GM04503 (cell line): ENCODE measurements at places on chromosomes 7 and 10.

DNA sequence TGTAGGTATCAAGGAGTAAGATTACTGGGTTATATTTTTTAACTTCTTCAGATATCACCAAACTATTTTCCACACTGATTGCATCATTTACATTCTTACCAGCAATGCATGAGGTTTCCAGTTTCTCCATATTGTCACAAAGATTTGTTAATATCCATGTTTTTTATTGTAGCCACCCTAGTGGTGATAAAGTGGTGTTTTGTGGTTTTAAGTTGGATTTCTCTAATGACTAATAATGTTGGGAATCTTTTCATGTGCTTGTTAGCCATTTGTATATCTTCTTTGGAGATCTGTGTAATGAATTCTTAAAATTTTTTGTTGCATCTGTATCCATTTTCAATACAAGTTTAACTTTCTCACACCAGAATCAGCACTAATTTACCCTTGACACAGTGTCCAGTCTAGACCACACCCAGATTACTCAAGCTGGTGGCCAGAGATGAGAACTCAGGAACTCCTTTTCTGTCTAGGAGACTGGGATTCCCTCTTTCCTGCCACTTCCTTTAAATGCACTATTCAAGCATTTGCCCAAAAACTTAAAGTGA lies 67.0 kb upstream of the PLXDC2 start:
- peak; percentile 1 for DNase-seq

- DNase-seq: no peak
Observed at GRCh38 chr7:23449941-23450340, 20.4 kb downstream of the IGF2BP3 start.

- no peak for DNase-seq
Observed at GRCh38 chr7:138857728-138858127, 59.7 kb upstream of the ATP6V0A4 start.

GRCh38 chr10:64101606-64102263 lies 580.5 kb downstream of the REEP3 start:
- no peak for DNase-seq

DNA sequence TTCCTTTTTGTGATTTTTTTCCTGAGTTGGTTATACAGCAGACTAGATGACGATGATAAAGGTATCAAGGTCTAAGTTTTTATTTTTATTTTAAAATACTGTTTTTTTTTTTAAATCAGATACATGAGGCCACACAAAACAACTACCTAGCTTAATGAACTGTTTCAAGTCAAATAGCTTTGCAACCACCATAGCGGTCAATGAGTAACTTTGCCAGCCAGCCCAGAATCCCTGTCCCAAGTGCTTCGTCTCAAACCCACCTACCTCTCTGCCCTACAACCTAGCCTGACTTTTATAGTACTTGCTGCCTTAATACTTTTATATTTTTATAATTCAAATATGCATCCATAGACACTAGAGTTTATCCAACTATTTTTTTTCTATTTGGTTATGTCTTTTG lies 676.5 kb downstream of the NRG3 start:
- no peak for DNase-seq

DNA sequence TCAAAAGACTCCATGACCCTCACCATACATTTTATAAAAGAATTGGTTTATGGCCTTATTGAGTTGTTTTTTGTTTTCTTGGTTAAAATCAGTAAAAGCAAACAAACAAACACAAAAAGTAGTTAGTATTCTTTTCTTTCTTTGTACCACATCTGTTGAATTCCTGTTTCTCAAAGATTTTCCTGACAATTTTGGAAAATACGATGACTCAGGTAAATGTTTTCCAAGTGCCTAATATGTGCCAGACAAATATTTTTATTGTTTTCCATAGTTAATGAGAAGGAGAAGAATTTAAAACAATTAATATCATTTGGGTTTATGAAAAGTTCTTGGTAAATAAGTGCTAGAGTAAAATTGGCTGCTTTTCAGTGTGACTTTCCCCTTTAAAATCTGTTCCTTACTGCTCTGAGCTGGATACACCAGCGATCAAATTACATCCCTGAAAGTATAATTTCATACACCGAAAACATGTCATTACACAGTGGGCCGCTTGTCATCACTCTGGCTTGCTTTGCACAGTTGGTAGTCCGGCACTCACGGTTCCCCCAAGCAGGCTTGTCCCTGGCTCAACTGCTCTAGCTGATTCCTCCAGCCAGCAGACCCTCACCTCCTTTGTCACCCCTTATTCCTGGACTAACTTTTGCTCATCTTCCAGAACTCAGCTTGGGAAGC lies 80.5 kb downstream of the TBXAS1 start:
- peak; percentile 18 for DNase-seq

GRCh38 chr10:71432101-71432905 lies 35.6 kb downstream of the CDH23 start:
- DNase-seq: no peak

GRCh38 chr10:84397735-84398144 lies 69.4 kb downstream of the CCSER2 start:
- DNase-seq: no peak

- peak; percentile 8 for DNase-seq
Observed at GRCh38 chr10:3622845-3623621, 162.0 kb downstream of the KLF6 start.

DNA sequence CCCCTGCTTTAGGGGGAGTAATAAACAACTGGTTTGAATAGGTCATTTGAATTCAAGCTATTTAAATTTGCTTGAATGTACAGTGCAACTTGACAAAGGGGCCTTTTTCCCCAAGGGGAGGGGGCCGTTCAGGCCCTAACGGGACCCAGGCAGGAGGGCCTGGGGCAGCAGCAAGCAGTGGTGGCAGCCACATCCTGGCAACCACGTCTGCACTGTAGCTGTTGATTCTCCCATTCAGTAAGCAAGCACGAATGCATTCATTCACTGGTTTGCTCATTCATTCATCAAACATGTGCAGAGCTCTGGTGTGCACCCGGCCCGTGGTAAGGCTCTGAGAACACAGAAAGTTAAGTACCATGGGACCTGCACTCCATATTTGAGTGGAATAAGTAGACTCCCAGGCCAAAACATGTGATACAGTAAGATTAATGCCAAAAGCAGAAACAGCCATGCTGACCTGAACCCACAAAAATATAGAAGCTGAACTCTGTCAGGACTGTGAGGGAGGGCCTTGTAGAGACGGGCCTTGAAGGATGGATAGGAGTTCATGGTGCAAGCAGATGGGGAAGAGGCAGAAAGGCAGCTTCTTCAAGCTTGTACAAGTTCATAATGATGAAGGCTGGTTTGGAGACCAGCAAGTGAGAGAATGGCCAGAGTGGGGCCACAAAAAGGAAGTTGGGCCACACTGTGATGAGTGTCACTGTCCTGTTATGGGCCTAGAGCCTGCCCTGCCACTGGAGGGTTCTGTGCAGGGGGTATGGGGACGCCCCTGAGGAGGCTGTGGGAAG lies 29.3 kb upstream of the C10orf53 start:
- no peak for DNase-seq

GRCh38 chr7:44043902-44044301 lies 600 bp upstream of the DBNL start:
- DNase-seq: no peak

- no peak for DNase-seq
Observed at GRCh38 chr10:67308912-67309311, 383.1 kb downstream of the LRRTM3 start.

DNA sequence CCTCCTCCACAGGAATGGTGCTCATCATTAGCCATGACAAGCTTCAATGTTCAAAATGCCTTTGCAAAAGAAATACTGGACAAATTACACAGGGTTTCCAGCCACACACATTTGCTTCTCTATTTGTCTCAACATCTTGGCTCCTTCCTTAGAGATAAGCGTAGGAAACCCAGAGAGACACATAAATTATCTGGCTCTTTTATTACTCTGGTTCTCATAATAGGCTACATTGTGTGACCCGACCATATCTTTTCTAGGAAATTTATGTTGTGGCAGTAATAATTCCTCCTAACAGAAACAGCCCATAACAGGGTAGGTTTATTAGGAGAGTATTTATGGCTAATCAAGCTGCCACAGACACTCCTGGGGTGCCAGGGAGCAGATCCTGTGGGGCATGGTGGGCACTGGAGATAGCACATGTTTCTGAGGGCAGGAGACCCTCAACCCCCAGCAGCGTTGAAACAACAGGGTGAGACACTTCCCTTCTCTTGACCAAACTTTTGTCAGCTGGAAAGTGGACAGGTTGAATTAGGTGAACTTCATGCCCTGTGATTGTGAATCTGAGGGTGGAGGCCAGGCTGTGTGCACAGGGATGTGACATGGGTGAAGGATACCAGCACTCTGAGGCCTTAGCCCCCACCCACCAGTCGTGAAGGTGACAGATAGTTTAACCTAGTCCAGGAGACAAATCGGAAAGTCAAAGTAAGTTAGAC lies 295.9 kb upstream of the ZNF32 start:
- no peak for DNase-seq

- no peak for DNase-seq
Observed at GRCh38 chr10:48523820-48524758, 80.8 kb downstream of the ARHGAP22 start.

DNA sequence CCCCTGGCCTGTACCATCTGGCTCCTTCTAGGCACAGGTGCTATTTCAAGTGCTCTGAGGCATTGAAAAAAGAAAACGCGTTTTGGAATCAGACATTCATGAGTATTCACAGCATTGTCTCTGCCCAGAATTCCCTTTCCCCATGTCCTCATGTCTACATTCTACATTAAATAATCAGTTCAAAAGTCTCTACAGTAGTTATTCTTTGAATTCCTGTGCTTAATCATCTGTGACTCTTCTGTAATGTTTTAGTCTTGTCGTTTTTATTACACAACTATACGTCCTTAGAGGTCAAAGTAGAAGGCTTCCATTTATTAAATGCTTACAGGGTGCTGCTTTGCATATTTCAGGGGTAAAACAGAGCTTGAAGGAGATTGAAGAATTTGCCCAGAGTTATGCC lies 95.7 kb downstream of the BICC1 start:
- DNase-seq: no peak

GRCh38 chr7:155979994-155980393 lies 167.7 kb upstream of the SHH start:
- no peak for DNase-seq

DNA sequence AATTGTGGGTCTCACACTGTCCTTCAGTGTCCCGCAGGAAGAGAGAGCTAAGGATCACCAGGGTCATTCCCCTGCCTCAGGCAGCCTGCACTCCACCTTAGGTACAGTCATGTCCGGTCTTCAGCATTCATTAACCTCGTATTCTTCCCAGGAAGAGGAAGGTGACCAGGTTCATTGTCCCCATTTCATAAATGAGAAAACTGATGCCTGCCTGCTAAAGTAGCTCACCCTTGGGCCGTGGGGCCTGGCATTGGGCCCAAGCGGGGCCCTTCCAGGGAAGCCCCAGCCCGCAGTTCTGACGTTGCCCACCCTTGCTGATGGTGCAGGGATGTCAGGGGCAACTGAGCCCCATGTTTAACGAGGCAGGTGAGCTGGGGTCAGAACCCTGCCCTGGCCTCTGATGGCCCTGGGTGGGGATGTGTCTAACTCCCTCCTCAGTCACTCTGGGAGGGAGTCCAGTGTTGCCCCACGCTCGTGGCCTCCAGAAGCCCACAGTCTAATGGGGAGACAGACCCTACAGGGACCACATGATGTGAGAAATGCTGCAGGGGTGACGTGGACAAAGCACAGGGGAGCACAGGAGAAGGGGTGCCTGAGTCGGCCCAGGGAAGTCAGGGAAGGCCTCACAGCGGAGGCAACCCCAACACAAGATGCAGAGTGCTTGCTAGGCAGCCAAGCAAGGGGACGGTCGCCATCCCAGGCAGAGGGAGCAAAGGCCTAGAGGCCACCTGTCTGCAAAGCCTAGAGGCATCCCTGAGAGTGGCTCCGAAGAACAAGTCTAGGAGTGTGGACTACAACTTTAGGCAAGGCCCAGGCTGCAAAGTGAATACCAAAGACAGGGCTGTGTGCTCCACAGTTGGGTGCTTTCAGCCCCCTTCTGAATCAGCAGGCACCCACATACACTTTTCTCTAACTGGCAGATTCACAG lies 25.1 kb downstream of the DDIT4 start:
- no peak for DNase-seq

GRCh38 chr7:15749631-15750030 lies 63.1 kb upstream of the MEOX2 start:
- no peak for DNase-seq

GRCh38 chr10:3876350-3876962 lies 91.4 kb upstream of the KLF6 start:
- DNase-seq: no peak

DNA sequence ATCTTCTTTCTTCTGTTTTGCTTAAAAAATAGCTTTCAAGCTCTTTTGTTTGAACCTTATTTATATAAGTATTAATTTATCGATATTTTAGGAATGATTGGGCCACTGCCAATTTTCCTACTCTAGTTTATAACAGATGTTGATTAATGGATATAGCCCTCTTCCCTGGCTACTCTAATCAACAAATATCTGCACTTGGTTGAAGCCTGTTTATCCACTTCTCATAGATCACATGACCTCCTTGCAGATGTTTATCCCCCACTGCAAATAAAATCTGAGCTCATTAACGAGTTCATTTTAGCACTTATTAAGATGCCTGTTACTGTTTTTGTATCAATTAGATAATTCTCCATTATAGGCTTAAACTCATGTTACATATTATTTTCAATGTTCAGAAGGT lies 715.3 kb downstream of the CNTNAP2 start:
- DNase-seq: no peak

DNA sequence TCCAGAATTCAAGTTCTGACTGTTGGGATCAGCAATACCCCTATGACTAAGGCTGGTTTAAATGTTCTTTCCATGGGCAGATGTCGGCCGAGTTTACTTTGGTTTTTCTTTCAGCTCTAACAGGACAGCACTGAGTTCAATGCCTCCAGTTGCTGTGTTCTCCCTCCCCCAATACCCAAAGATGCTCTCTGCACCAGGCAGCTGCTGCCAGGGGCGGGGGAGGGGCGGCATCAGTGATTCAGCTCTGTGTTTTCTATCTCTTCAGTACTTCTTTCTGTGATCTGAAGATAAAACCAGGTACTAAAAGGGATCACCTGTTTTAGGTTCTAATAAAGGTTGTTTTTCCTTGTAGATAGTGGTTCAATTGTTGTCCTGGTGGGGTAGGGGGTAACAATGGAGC lies 576.7 kb upstream of the POT1 start:
- DNase-seq: no peak

DNA sequence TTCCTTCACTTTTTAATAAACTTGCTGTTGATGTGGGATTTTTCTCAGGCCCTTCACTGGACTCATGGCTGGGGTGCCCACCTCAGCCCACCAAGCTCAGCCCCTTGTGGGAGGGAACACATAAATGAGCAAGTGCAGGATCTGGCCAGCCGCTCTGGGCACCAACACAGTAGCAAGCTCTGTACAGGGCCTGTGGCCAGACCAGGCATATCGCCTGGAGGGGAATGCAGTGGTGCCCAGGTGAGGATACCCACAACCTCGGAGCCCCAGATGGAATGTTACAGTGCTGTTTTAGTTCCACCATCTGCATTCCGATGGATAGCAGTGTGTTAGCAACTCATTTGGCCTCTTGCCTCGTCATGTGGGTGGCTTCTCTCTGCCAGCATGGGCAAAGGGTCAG lies 234.6 kb downstream of the PPP1R3A start:
- no peak for DNase-seq

GRCh38 chr7:11021468-11021867 lies 47.8 kb downstream of the PHF14 start:
- no peak for DNase-seq

GRCh38 chr7:142516038-142516501 lies 233.2 kb upstream of the PRSS1 start:
- DNase-seq: no peak

GRCh38 chr7:19508821-19509220 lies 200.0 kb downstream of the POLR1F start:
- no peak for DNase-seq
